ENCODE measurements at places on chromosomes 2 and 18.

- no peak for DNase-seq
Measured at GRCh38 chr2:142920571-142920970, 43.1 kb downstream of the KYNU start.

GRCh38 chr2:192584976-192585375 lies 390.2 kb upstream of the TMEFF2 start:
- no peak for DNase-seq

DNA sequence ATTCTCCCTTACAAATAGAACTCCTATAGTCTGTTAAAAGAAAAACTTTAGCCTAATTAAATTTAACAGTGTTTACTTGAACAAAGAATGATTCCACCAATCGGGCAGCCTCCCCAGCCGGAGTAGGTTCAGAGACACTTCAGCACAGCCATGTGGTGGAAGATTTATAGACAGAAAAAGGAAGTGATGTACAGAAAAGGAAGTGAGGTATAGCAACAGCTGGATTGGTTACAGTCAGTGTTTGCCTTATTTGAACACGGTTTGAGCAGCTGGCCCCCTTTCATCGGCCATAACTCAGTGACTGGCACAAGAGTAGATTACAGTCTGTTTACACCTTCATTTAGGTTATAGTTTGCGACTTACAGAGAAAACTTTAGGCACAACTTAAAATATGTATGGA lies 2.1 kb upstream of the SKA1 start:
- no peak for DNase-seq

DNA sequence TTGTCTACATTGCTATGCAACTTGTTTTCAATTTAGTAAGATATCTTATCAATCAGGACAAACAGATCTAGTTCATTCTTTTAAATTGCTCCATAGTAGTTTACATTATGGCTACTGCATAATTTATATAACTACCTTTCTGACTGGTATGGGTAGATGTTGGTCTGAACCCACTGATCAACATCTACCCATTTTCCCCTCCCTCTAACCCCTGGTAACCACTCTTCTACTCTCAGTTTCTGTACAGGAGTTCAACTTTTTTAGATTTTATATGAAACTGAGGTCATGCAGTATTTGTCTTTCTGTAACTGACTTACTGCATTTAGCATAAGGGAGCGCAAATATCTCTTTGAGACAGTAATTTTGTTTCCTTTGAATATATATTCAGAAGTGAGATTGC lies 73.2 kb downstream of the ITSN2 start:
- no peak for DNase-seq

- DNase-seq: peak; percentile 5
Measured at GRCh38 chr2:134670955-134671354, 47.8 kb downstream of the TMEM163 start.

GRCh38 chr2:161237392-161238264 lies 70.6 kb upstream of the PSMD14 start:
- peak; percentile 56 for DNase-seq
